ENCODE measurements at places on chromosomes 3 and 15.

DNA sequence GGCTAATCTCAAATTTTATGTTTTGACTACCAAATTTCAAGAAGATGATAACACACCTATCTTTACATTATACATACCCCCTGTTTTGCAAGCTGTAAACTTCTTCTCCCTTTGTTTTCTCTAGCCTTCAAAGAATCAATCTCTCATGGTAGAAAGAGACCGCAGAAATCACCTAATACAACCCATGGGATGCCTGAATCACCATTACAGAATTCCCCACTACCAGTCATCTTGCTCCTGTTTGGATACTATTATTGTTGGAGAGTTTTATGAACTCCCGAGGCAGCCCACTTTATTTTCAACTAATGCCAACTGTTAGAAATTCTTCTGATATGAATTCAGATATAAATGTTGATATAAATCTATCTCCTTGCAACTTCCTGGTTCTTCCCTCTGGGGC lies 110.9 kb downstream of the FRMD5 start:
- DNase-seq: no peak

- no peak for DNase-seq
Measured at GRCh38 chr3:194773216-194773615, 87.5 kb downstream of the FAM43A start.

- DNase-seq: no peak
Measured at GRCh38 chr15:90402223-90402622, 14.2 kb downstream of the IQGAP1 start.

- peak; percentile 11 for DNase-seq
Measured at GRCh38 chr15:57340682-57341259, 35.5 kb upstream of the CGNL1 start.

DNA sequence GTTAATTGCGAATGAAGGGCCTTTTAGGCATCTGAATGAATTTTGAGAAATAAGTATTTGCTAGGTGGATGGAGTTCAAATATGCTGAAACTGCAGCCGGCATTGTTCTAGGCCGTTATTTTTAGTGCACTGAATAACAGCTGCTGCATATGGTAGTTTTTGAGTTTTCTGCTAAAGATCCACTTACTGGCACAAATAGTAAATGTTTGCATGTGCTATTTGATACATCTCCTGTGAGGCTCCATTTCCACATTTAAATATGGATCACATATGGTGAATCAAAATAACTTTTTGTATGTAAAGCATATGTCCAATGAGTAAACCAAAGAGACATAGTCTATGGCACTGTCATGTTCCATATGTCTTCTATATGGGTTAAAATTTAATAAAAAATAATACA lies 56.7 kb upstream of the CNTN4 start:
- DNase-seq: no peak

- no peak for DNase-seq
Measured at GRCh38 chr15:90679959-90680358, 37.2 kb upstream of the BLM start.

DNA sequence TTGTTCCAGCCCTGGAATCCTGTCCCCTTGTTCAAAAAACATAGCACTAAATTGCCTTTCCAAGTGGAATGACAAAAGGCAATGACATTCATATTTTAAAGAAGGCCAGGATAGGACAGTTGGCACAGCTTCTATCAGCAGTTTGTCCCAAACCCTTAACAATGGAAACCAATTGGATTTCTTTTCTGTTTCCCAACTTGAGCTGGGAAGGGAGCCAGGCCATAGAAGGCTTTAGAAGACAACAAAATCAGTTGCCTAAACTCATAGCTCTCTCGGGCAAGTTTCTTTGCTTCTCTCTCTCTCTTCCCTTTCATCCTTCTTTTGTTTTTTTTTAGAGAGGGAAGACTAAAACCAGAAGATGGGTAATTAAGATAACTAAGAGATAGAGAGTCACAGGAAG lies 227.7 kb upstream of the TPRG1 start:
- DNase-seq: no peak

DNA sequence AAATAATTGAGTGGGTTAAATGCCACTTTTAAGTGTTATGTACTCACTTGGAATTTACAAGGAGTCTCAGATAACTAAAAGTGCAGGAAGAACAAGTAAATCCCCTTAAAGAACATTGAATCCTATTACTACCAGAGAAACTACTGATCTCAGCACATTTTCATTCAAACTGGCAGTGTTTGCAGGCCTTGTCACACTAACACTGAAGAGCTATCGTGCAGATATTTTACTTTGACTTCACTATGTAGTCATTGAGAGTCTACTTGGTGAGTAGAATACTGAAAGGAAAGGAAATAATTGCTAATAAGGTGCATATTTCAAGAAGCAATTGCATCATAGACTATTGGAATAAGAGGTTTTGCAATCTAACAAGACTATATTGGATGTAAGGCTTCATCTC lies 721.4 kb upstream of the CBLB start:
- no peak for DNase-seq

DNA sequence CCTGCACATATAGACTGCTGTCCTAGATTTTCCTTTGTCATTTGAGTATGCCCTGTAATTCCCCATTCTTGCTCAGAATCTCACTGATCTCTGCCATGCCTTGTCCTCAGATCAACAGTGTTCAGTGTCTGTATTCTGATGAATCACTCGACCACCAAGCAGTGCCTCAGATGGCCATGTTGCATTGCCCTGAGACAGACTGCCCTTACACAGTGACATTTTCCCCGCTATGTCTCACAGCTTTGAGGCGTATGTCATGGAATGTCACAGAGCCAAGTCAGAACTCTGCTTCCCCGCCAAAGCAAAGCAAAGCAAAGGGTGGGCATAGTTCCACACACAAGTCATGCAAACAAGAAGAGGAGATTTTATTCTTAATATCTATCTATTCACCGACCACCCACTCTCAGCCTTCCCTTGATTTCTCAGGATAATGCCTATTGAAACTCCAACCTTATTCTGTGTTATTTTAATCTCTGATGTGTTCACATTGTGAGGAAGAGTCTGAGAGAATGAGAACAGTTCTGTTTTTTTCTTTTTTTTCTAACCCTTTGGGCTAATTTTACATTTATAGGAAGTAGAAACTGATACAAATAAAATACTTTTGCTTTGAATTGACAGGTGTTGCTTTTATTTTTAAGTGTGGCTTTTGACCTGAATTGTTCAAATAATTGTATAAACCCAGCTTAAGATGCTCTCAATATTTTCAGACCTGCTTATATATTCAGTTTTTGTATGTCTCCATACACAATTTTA lies 16.9 kb upstream of the PSMD6 start:
- DNase-seq: no peak

- DNase-seq: no peak
Measured at GRCh38 chr3:198112031-198112430, 152.0 kb downstream of the LMLN start.

GRCh38 chr3:8752832-8753231 lies 16.6 kb downstream of the OXTR start:
- no peak for DNase-seq

DNA sequence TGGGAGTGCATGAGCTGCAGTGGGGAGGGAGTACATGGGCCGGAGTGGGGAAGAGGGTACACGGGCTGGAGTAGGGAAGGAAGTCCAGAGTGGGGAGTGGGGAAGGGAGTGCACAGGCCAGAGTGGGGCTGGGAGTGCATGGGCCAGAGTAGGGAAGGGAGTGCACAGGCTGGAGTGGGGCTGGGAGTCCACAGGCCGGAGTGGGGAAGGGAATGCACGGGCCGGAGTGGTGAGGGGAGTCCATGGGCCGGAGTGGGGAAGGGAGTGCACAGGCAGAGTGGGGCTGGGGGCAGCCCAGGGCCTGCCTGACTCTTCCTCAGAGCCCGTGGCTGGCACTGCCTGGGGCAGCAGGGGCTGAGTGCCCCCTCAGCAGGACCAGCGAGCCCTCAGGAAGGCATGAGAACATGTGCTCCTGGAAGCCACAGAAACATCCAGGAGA lies 40.7 kb downstream of the KLF15 start:
- no peak for DNase-seq

DNA sequence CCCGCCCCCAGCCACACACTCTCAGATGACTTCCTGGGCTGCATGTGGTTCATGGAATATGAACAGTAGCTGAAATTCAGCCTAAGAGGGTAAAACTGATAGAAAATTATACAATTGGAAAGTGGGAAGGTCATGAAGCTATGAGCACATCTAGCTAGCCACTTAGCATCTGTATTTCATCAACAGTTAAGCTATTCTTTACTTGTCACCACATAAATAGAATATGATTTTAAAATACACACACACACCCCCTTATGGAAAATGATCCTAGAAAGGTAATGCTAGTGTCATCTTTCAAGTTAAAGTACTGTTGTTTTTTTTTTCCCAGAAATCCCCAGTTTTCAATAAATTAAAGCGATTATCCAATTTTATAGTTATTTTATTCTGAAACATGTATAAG lies 3.6 kb downstream of the MAP4 start:
- DNase-seq: no peak

GRCh38 chr3:46913644-46914043 lies 36.1 kb downstream of the PTH1R start:
- DNase-seq: no peak

GRCh38 chr3:196843435-196844110 lies 24.1 kb upstream of the SENP5 start:
- DNase-seq: no peak

- DNase-seq: peak; percentile 57
Measured at GRCh38 chr15:40047415-40048210, 8.6 kb upstream of the SRP14 start.

GRCh38 chr3:44927371-44927770 lies 48.6 kb downstream of the ZDHHC3 start:
- no peak for DNase-seq

GRCh38 chr15:54312528-54312927 lies 334.3 kb downstream of the UNC13C start:
- no peak for DNase-seq

- no peak for DNase-seq
Measured at GRCh38 chr3:126886217-126886616, 96.7 kb upstream of the PLXNA1 start.

- no peak for DNase-seq
Measured at GRCh38 chr3:69231929-69232440, 109.6 kb upstream of the LMOD3 start.

- DNase-seq: no peak
Measured at GRCh38 chr3:182970811-182971418, 9.4 kb downstream of the DCUN1D1 start.

DNA sequence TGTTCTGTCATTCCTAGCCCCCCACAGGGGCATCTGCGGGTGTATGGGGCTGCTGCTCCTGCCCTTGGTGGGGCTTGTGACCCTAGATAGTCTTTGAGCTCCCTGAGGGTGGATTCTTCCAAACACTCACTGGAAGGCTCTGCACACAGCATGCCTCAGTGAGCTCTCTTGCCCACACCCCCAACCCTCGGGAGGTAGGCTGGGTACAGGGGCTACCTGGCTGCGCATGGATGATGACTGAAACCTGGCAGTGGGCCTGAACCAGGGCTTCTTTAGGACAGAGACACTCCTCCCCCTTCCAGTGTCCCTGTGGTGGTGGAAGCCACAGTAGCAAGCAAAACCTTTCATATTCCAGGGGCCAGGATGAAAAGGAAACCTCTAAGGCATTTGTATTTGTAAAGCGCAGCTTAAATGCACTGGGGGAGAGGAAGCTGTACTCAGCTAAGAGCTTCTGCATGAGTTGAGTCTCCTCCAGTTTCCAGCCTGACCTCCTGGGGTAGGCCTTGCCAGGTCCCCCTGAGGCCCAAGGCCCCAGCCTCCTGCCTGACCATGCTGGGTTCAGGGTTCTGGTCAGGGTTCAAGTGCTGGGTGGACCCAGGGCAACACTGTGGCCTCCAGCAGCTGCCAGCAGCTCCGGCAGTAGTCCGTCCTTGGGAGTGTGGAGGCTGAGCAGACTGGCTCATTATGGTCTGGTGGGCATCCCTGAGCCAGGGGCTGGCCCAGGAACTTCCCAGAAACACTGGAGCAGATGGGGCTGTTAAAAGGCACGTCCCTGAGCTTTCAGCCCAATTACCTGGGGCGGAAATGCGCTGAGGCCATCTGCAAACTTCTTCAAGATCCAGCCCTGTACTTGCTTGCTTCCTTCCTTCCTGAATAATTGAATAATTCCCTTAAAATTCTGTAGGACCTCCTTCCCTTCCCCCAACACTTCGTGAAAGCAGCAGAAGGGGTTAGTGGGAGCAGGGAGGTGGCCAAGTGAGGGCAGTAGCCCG lies 89.7 kb downstream of the HMG20A start:
- DNase-seq: no peak

DNA sequence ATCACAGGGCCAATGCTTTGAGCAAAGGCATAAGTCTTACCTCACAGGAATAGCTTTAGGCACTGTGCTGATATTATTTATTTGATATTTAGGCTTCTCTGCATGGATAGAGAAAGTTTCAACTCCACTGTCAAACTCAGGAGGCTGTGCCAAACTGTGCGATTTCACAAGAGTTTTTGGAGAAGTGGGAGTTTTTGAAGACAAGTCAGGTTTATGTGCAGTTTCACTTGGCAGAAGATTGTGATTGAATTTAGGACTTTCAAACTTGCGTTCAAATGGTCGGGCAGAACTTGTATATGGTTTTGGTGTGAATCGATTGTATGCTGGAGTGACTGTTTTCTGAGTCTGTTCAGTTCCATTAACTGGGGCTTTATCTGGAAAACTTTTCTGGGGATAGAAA lies 113.7 kb downstream of the TJP1 start:
- DNase-seq: no peak

DNA sequence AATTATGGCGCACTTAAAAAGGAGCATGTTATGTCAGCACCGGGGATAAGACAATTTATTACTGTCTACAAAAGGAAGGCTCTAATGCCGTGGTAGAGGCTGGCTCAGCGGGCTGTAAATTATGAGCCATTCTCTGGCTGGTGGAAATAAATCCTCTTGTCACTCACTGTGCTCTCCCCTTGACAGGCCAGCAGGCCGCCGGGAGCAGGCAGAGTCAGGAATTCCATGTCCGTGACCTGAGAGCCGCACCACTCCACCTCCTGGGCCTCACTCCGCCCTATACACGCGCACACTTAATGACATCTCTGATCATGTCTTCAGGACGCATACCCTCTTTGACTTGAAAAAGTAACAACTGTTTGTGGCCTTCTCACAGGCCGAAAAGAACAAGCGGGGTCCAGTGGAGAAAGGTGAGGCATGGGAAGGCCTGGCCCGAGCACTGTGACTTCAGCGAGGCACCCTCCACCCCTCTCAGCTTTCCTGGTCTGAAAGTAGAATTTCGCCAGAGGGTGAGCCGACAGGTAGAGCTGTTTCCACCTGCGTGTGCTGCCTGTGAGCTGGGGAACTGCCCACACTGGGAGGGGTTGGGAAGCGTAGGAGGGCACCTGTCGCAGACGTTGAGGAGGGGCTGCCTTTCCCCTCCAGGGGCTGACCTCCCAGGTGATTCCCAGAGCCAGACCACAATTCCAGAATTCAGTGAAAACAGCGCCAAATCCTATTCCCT lies 13.2 kb upstream of the PCSK6 start:
- DNase-seq: no peak

DNA sequence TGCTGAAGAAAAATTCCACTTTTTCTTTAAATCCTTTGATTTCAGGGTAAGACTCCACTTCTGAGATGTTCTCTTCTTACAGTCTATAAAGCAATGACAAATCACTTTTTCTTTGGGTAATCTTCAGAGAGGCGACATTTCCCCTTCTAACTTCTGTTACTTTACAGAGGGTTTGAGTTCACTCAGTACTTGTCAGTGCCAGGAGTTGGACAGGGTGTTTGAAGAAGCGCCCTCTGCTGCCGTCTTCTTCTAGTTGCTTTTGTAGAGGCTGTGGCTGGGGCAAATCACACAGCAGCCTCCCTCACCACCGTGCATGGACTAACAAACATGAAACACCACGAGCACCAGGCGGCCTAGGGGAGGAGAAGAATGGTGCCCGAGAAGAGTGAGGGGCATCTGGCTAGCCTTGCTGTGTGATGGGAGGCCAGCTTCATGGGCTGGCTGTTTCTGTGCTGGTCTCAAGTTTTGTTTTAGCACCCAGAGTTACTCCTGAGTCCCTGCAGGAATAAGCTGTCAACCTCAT lies at the start of gene CD80:
TSS of gene CD80 (minus strand) at position 174 of the 523 bp plus-strand sequence. CDS start 1,886 bp downstream, outside the sequence.
- peak; percentile 41 for DNase-seq

- no peak for DNase-seq
Measured at GRCh38 chr3:171680726-171681411, 129.4 kb downstream of the PLD1 start.
